ENCODE measurements at places on chromosomes 11 and 22.
A peak's percentile ranks its signal among the peaks of the same experiment; 100 is the strongest.

DNA sequence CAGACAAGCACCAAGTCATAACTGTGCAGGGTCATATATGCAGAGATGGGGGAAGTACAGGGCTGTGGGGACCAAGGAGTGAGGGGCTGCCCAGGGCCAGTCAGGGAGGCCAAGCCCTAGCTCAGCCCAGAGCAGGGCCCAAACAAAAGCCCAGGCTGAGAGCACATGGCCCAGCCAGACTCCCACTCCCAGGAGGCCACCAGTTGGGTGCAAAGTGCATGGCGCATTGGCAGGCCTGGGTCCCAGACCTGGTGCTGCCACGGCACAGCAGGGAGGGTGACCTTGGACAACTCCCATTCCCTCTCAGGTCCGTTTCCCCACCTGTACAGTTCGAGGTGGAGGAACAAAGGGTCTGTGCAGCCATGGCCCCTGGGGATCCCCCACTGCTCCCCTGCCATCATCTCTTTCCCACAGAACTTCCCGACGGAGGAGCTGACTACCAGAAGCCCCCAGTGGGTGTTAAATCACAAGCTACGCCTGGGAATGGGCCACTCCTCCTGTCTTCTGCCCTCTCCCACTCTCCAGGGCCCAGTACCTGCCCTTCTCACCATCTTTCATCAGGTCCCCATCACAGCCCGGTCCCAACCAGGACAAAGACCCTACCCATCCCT is 608 bp downstream of the NIPSNAP1 start:
- peak; percentile 44 for DNase-seq

GRCh38 chr11:44579302-44579761 is 13.9 kb downstream of the CD82 start:
- no peak for DNase-seq

- DNase-seq = no peak
Observed at GRCh38 chr11:10597877-10598351, 29.4 kb upstream of the LYVE1 start.

DNA sequence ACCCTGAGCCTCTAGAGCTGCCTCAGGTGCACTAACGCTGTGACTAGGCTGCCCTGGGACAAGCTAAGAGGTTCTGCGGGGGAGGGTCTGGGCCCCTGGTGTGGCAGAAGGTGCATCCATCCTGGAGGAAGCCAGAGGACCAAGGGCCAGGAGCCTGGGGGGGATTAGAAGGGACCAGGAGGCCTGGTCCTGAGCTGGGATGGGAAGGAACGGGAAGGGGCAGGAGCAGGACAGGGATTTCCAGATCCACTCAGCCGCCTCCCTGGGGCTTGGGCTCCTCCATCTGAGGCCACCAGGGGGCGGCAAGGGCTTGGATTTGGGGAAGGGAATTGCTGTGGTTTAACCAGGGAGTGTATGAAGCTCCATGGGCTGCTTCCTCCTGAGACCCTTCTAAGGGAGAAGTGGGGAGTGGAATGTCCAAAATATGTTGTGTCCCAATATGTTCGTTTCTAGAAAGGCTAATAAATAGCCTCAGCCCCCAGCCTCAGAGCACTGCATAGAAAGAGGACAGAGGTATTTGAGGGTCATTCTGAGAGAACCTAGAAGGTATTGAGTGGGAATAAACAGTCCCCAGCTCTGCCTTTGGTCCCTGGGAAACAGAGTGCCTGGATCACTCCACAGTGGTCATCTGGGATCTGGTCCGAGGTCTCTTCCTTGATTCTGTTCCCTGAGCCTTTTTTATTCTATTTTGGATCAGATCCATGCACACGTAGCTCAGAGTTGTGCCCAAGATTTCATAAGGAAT is 17.4 kb upstream of the PRAME start:
- peak; percentile 79 for DNase-seq

- DNase-seq = no peak
Observed at GRCh38 chr11:75743711-75744563, 24.6 kb upstream of the DGAT2 start.

DNA sequence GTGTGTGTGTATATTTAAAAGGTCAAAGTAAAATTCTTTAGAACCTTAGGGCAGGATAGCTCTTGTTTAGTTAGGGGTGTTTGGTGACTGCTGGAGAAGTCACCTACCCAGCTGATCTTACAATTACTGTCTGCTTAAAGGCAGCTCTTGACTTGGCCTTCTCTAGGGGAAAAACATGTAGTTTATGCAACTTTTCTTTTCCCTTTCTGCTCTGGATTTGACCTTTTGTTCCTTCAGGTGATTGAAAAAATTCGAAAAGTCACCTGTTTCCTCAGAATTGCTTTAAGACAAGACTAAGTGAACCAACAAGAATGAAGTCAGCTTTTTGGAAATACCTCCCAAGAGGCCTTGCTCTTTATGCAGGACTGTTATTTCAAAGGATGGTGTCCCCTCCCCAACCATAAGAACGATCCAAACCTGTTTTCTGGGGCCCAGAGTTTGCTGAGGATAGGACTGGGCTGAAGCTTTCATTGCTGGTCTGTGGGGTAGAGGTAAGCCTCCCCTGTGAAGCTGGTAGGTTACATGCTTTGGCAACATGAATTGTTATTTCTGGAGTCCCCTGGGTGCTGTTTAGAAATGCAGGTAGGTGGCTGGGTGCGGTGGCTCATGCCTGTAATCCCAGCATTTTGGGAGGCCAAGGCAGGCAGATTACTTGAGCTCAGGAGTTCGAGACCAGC is 111.2 kb downstream of the PTPRJ start:
- no peak for DNase-seq

DNA sequence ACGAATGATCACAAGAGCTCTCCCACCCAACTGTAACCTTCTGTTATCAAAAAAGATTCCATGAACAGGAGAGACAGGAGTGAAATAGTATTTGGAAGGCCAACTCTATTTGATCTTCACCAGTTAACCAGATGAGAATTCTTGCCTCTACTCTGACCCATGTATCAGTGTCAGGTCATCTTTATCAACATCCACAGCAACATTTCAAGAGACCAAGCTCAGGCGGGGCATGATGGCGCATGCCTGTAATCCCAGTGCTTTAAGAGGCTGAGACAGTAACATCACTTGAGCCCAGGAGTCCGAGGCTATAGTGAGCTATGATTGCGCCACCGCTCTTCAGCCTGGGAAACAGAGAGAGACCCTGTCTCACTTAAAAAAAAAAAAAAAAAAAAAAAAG is 62.3 kb downstream of the GAB2 start:
- no peak for DNase-seq

- no peak for DNase-seq
Observed at GRCh38 chr11:4975436-4975835, 19.2 kb upstream of the OR51L1 start.

- DNase-seq = peak; percentile 54
Observed at GRCh38 chr11:63614136-63614671, at the start of gene PLAAT3. Gene PLAAT3, minus strand, starts transcription at chr11:63614433. Its CDS starts 419 bp downstream, at chr11:63614014.

DNA sequence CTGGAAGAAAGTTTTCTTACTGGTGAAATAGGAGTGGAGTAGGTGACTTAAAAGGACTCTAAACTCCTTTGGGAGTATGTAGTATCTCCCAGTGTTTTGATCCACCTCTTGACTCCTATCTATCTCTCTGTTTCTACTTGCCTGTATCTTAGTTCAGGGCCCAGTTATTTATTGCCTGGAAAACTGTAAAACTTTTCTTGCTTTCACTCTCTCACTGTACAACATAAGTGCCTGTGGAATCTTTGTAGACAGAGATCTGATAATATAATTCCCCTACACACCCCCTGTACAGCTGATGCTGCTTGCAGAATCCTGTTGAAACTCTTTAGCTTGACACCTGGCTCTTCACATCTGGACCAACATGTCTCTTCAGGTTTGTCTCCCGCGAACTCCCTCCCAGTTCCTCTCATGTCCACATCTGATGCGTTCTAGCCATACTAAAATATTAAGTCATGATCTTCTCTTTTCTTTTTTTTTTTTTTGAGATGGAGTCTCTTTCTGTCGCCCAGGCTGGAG is 26.5 kb upstream of the SESN3 start:
- no peak for DNase-seq

- no peak for DNase-seq
Observed at GRCh38 chr11:66580803-66581202, 12.1 kb downstream of the CCDC87 start.
